ENCODE measurements at places on chromosomes 5 and 9.

DNA sequence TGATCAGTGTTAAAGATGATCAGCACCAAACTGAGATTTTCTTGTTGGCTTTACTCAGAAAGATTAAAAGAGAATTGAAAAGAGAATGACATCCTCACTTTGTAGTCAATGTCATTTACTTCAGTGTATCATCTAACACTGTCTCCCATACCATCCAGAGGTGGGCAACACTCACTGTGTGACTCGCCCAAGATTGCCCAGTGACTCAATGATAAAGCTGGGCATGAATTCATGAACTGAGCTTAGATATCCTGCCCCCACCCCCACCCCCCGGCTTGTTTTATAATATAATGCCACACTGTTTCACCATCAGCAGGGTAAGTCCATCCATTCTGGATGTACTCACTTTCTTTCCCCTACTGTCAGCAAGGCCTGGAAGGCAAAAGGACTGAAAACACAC is 242.2 kb downstream of the FAM114A2 start:
- peaks cover 3% of the 10 kb centered on the region for H3K4me1 ChIP-seq
- DNase-seq = no peak
- no peak overlapping the region for H3K27ac ChIP-seq
- no peak overlapping the region for H3K4me3 ChIP-seq
- H3K36me3 ChIP-seq = no peaks in the 10 kb centered on the region
- no peaks in the 10 kb centered on the region for H3K27me3 ChIP-seq

DNA sequence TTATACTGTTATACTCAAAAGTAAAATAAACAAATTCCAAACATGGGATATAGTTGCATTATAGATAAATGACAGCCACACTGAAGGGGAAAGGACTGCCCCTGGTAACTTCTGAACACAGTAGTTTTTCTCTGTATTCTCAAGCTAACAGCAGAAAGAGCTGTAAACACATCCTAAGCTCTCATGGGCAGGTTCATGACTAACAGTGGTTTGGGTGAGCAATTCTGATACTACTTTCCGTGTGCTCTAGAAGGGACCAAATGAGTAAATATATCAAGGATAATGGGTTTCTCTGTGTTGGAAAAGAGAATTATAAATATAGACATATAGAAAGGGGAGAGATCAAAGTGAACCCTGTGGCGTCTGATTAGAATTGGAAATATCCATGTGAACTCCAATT is 2.2 kb upstream of the LCN6 start:
- no peaks in the 10 kb centered on the region for H3K36me3 ChIP-seq
- no peak overlapping the region for H3K27ac ChIP-seq
- DNase-seq = no peak
- H3K4me1 ChIP-seq = no peaks in the 10 kb centered on the region
- peaks cover 13% of the 10 kb centered on the region for H3K27me3 ChIP-seq

DNA sequence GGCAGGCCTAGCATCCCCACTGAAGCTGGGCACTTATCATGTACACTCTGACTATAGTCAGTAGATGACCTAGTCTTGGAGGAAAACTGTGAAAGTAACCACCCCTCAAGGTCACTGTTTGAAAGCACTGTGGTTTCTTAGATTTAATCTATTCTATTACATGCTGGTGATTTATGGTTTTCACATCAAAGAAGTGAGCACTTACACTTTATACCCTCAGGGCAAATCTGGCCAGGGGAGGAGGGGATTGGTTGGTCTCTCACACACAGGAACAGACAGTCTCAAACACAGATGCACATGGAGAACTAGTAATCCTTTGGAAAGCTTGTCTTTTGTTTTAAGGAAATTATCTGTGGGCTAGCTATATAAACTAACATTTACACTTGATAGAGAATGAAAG is 17.9 kb upstream of the SPIN1 start:
- peaks cover 2% of the 10 kb centered on the region for H3K36me3 ChIP-seq
- no peak overlapping the region for H3K27ac ChIP-seq
- no peak overlapping the region for H3K4me3 ChIP-seq
- no peak for DNase-seq
- no peaks in the 10 kb centered on the region for H3K27me3 ChIP-seq

GRCh38 chr9:92807757-92808725 is 43.4 kb upstream of the BICD2 start:
- H3K36me3 ChIP-seq = peaks cover 4% of the 10 kb centered on the region
- peaks cover 49% of the 10 kb centered on the region for H3K27me3 ChIP-seq
- no peak overlapping the region for H3K27ac ChIP-seq
- peaks cover 6% of the 10 kb centered on the region for H3K4me1 ChIP-seq
- DNase-seq = no peak
- H3K4me3 ChIP-seq = no peak overlapping the region

Data from chondrocyte (in vitro differentiated cells).